ENCODE measurements at places on chromosomes 4 and X.

GRCh38 chr4:85747882-85748491, 273.0 kb downstream of the ARHGAP24 start:
- DNase-seq, result no peak

- no peak for DNase-seq
Measured at GRCh38 chrX:41468647-41469323, 21.6 kb downstream of the NYX start.

- no peak for DNase-seq
Measured at GRCh38 chr4:153541456-153542096, 75.4 kb downstream of the TMEM131L start.

DNA sequence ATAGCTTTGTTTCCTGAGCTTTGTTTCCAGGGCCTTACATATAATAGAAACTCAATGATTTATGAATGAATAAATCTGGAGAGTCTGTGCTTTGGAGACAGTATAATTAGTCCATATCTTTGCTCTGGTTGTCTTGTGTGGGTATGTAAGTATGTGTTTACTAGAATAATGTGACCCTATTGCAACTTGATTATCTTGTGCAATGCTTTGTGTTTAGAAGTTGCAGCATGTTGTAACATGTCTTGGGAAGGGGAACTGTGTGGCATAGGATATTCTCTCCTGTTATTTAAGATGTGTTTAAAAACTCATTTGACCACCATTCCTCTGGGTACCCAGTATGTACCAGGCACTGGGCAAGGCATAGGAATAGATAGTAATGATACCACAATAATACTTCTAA, 6.1 kb downstream of the SPATA18 start:
- DNase-seq, result no peak

- DNase-seq, result no peak
Measured at GRCh38 chr4:27085396-27085795, 224.8 kb downstream of the STIM2 start.

All from nucleus accumbens (tissue), 56 donors.